DMS79 (cell line): ENCODE measurements at places on chromosomes 1 and 21.

- no peak for DNase-seq
Observed at GRCh38 chr21:44695641-44696040, 1.3 kb upstream of the KRTAP10-12 start.

DNA sequence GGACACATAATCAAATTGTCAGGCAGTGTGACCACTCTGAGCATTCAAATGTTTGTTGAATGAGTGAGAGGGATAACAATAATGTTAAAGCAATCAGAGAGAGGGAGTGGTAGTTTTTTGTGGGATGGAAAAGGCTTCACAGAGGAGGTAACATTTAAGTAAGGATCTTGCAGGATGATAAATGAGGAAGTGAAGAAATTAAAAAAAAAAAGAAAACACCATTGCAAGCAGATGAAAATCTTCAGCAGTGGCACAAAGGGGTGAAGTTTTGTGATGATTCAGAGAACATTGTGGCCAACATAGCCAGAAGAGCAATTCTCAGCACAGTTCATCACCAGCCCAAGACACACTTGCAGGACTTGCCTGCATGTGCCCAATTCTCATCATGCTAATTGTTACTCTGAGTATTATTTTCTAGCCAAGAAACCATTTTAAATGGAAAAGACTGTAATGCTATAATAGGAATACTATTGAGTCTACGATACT lies 35.0 kb downstream of the OVGP1 start:
- no peak for DNase-seq

DNA sequence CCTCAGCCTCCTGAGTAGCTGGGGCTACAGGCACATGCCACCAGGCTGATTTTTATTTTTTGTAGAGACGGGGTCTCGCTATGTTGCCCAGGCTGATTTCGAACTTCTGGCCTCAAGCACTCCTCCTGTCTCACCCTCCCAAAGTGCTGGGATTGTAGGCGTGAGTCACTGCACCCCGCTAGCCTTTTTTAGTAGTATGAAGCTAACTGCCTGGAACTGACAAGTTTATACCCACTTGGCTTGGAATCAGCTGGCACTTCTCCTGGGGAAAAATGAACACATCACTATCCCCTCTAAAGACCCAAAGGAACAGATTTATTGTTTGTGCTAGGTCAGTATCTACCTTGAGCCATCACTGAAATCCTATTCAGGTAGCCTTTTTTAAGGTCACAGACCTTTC lies 19.0 kb downstream of the TMEM63A start:
- no peak for DNase-seq

DNA sequence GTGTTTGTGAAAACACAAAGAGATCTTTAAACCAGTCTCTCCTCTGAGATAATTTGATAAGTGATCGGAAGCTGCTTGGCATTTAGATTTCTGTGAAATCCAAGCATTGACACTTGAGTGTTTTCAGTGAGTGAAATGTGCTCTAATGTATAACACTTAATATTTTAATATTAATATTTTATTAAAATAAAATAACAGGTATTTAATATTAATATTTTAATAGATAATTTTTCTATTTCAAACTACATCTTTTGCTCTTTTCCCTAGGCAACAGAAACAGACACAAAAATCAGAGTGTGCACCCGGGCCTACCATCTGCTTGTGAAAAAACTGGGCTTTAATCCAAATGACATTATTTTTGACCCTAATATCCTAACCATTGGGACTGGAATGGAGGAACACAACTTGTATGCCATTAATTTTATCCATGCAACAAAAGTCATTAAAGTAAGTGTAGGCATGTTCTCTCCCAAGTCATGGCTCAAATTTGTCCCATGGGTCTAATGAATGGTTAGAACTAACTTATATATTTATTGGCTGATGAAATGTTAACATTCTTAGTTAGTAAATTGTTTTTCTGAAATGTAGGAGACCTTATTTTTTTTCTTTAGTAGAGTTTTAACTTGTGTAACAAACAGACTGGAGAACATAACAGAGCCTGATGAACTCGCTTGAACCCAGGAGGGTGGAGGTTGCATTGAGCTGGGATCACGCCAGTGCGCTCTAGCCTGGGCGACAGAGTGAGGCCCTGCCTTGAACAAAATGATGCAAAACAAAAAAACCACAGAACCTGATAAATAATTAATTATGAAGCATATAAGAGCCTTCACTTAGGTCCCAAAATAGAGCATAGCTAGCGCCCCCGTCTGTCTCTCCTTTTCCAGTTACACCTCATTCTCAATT lies 55.2 kb downstream of the MTR start:
- no peak for DNase-seq

GRCh38 chr1:160795951-160796383 lies at the start of gene LY9:
Gene LY9 (plus strand): TSS chr1:160796174. CDS start chr1:160796188, 14 bp downstream.
- no peak for DNase-seq

DNA sequence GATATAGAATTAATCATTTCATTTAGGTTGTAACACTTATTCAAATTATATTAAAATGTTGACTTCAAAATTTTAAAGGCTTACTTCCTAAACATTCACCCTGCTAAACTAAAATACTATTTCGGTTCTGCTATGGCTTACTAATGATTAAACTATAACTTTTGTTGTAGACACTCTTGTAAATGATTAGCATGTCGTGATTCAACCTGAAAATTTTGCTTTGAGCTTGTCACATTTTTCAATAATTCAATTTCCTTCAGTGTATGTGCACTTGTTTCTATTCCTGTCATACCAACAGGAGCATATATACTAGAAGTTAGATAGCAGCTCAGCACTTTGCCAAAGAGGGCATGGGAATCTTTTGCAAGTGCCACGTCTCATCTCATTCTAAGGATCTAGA lies 1018.8 kb downstream of the AMY1C start:
- DNase-seq: no peak

DNA sequence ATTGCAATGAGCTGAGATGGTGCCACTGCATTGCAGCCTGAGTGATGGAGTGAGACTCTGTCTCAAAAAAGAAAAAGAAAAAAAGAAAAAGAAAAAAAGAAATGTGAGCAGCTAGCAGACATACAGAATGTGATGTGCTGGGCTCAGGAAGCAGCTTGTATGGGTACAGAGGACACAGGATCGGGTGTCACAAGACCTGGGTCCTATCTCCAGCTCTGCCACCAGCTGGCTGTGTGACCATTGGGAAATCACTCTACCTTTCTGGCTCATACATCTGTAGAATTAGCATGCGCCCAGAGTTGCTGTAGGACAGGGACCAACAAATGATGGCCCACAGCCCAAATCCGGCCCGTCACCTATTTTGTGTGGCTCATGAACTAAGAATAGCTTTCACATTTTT lies 3.3 kb upstream of the PLA2G2C start:
- DNase-seq: no peak

DNA sequence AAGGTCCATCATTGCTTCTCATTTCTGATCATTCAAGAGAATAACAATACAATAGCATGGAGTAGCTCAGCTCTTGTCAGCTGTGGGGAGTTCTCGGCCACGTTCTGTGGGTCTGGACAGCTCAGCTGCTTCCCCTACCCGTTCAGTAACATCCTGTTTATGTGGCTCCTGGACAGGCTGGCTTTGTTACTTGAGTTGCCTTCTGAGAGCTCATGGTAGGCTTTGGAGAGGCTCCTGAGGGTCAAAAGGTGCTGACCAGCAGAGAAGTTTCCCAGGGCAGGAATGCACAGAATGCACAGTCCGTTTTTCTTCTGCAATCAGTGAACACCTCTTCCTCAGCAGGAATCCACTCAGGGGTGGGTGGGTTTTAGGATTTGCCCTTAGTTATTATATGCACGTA lies 36.0 kb downstream of the KAZN start:
- no peak for DNase-seq

DNA sequence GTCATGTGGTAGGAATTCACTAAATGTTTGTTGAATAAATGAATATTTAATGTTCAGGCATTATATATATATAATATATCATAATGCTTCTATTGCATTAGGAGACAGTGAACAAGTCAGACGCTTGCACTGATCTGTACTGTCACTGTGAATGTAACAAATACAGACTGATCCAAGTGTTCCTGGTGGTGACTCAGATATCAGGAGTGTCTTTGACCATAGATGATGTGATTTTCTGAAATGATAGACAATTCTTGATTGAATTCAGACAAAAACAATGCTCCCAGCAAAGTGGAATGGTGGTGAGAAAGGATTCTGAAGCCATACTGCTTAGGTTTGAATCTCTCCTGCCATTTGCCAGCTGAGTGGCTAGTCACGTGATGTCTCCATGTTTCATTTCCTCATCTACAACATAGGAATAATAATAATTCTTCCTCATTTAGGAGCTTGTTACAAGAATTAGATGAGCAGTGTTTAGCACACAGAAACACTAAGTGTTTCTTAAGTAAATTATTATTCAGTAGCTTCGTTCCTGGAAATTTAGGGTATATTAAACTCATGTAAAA lies 71.0 kb downstream of the OLFML2B start:
- no peak for DNase-seq

GRCh38 chr1:54064299-54064698 lies 10.9 kb downstream of the TCEANC2 start:
- no peak for DNase-seq

- no peak for DNase-seq
Observed at GRCh38 chr1:201359031-201359872, 18.2 kb downstream of the TNNT2 start.

- no peak for DNase-seq
Observed at GRCh38 chr21:44944596-44944995, 4.8 kb downstream of the SLX9 start.

DNA sequence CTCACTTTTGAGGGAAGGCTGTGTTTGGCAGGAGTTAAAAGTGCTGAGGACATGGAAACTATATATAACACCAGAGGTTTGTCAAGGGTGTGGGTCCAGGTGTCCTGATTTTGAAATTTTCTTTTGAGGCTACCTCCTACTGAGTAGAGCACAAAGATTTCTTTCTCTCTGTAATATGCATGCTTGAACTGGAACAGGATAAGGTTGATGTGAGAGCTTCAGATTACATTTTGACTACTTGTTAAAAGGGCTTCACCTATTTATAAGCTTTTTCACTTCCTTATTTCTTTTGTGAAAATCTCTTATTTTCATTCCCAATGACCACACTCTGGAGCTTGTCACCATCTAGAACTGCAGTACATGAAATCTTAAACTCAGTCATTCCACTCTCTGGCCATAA lies 59.8 kb upstream of the PLA2G4A start:
- DNase-seq: no peak

- no peak for DNase-seq
Observed at GRCh38 chr1:168512864-168513595, 30.8 kb downstream of the XCL2 start.

GRCh38 chr1:182672487-182672836 lies 11.9 kb downstream of the RGS8 start:
- DNase-seq: no peak

DNA sequence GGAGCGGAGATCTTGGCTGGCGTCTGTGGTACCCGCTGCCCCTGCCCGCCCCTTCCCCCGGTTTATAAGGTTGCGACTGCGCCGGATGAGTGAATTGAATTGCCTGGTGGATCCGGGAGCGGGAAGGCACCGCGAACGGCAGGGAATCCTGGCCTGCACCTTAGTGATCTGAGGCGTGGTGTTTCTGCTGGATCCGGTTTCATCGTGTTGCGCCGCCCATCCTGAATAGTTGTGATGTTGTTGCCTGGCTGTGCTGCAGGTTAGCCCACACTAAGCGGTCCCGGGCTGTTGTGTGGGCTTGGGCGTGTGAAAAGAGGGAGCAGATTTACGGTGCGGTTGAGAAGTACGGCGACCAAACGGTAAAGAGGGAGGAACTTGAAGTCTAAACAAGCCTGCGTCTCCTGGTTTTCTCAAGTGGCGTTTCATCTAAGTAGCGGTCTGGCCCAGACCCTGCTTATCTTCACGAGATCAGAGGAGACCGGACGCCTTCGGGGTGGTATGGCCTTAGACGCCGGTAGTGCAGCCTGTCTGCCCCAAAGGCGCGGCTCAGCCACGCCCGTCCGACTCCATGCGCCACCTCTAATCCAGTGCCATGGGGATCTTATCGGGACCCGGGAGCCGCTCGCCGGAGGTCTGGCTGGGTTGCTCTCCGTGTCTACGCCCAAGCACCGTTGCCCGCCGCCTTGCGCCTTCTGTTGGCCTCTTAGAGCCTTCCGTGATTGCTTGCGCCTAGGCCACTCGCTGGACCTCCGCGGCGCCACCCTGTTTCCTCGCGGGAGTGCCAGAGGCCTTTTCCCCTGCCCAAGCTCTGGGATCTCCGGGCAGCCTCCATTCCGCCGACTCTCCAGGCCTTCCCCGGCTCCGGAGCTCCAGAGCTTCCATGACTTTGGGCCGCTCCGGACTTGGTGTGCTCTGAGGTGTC lies 87.5 kb upstream of the RHOU start:
- no peak for DNase-seq

DNA sequence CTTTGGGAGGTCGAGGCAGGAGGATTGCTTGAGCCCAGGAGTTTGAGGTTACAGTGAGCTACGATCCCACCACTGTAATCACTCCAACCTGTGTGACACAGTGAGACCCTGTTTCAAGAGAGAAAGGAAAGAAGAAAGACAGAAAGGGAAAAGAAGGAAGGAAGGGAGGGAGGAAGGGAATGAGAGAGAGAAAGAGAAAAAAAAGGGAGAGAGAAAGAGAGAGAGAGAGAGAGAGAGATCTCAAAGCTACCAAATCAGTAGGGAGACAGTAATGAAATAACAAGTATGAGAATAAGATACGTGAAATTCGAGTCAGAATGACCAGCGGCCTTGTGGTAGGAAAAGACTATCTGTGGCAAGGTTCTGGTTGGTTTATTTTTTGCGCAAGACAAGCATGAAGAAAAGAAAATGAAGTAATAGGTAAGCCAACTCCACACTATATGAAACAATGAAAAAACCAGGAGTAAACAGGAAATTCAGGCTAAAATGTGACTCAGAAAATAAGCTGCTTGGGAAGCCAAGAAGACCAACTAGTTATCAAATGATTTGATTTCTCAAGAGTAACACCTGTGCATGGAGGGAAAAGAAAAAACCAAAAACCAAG lies 8.9 kb downstream of the MTF1 start:
- no peak for DNase-seq
